T-helper 1 cell (primary cell): ENCODE measurements at places on chromosomes 3 and 15.

GRCh38 chr3:127788451-127788909 lies 33.8 kb downstream of the MGLL start:
- DNase-seq = no peak

- DNase-seq = no peak
Observed at GRCh38 chr3:66486202-66486601, 14.6 kb downstream of the LRIG1 start.

GRCh38 chr3:184832903-184833302 lies 20.9 kb downstream of the VPS8 start:
- DNase-seq = no peak

- DNase-seq = no peak
Observed at GRCh38 chr3:71543371-71544016, 40.0 kb downstream of the FOXP1 start.

DNA sequence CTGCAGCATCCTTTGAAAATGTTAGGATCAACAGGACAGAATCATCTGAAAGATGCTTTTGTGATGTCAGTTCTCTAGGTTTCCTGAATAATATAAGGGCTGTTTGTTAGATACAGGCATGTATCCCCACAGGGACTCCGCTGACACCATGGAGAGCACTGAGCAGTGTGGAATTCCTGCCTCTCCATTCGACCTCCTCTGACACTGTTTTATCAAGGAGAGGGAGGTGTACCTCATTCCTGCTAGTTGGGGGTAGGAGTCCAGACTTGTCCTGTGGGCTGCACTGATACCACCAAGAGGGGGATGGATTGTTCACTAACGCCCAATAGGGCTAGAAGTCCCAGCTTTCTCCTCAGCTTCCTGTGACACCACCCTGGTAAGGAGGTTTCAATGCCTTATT lies 46.6 kb downstream of the LARS2 start:
- DNase-seq = no peak

DNA sequence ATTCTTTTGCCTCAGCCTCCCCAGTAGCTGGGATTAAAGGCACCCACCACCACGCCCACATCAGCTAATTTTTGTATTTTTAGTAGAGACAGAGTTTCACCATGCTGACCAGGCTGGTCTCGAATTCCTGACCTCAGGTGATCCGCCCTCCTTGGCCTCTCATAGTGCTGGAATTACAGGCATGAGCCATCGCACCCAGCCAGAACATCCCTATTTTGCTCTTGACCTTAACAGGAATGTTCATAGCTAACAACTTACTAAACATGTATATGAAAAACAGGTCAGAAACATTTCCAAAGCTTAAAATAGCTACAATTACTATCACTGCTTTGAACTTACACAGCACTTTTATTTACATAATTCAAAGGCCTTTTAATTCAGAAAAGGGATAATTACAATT lies 33.7 kb downstream of the UQCC5 start:
- DNase-seq = no peak

GRCh38 chr15:85379403-85380131 lies 836 bp upstream of the AKAP13 start:
- peak; percentile 53 for DNase-seq

GRCh38 chr3:65385805-65386204 lies 652.9 kb downstream of the MAGI1 start:
- DNase-seq = no peak

DNA sequence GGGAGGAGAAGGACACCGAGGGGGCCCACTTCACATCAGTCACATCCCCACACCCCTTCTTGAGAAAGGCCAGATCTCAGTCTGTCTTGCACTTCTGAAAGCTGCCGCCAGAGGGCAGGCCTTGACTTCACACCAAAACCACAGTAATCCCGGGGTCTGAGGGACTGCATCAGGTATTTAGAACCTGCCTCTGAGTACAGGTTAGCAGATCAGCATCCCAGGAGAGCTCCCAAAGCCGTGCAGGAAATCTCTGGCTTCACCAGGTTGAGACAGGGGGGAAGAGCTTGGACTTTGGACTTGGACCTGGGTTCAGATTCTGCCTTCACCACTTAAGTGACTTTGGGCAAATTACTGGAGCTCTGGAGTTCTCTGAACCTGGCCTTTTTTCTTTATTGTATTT lies 50.3 kb downstream of the LHFPL4 start:
- peak; percentile 65 for DNase-seq

DNA sequence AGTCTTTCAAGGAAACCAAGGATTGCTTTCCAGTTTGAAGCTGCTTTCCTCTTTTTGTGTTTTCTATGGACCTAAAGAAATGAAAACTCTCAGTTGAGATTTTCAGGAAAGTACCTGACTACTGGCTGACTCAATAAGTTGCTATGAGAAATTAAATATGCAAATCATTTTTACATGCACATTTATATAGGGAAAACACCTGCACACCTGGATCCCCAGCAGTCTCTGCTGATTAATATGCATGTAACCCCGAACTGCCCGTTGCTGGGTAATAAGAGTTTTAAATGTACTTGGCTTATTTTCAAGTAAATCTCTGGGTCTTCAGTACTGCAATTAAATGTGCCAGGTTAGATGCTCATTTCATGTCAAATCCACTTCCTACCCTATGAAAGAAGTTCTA lies 77.2 kb downstream of the KBTBD8 start:
- DNase-seq = no peak

DNA sequence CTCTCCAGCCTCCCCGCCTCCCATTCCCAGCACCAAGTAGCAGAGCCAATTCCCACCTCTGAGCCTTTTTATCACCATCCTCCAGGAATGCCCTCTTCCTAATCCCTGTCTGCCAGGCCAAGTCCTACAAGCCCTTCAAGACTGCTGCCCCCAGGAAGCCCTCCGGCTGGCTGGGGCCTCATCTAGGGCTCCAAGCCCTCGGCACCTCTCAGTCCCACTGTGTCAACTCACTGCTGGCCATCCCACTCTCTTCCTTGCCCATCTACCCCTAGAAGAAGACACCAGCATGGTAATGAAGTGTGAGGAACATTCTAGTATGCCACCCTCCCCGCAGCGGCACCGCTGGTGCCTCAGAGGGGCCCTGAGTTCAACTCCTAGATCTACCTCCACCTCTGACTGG lies 10.0 kb upstream of the GRIP2 start:
- no peak for DNase-seq

DNA sequence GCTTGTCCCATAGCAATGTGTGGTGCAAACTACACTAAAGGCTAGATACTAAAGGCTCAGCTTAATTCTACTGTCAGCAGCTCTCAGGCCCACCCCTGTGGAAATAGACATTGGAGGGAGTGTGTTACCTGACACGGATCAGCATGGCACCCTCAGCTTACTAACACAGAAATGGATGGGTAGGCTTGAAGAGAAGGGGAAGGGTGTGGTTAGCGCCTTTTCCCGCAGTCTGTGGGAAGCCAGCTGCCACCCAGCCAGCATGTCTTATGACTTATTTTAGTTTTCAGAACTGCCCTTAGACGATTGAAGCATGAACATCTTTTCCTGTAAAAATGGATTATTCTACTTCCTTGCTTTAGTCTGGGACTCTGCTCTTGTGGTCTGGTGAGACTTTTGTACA lies 25.8 kb upstream of the ADPGK start:
- no peak for DNase-seq

- no peak for DNase-seq
Observed at GRCh38 chr3:150223558-150223957, 184.5 kb upstream of the TSC22D2 start.

- DNase-seq = no peak
Observed at GRCh38 chr3:122794483-122794778, 438 bp upstream of the SLC49A4 start.

DNA sequence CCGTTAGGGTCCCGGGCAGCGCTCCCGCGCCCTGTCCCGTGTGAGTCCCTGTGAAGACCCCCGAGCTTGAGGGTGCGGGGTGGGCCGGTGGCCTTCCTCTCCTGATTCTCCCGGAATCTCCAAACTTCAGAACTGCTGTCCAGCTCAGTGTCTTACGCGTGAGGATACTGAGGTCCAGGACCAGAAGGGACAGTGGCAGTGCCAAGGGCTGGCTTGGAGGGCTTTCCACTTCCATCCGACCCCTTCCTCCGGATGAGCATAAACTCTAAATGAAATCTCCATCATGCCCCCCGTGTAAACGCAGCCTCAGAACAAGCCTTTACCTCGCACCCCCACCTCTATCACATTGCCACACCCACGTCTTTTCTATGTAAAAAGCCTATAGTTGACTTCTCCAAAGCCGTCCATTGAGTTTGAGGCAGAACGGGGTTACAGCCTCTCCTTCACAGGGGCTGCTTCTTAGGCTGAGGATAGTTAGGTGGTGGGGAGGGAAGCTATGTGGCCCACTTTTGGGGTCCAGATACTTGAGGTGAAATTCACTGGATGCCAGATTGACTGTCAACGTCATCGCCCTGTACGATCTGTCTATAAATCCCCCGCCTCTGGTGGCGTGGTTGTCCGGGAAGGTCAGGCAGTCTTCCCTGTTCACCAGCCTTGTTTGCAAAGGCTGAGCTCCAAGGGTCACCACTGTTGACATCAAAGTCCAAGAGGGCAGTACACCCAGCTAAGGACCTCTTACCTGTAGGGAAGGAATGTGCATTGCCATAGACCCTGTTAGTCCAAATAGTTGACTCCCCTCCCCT lies 1.1 kb downstream of the EDEM1 start:
- peak; percentile 38 for DNase-seq

DNA sequence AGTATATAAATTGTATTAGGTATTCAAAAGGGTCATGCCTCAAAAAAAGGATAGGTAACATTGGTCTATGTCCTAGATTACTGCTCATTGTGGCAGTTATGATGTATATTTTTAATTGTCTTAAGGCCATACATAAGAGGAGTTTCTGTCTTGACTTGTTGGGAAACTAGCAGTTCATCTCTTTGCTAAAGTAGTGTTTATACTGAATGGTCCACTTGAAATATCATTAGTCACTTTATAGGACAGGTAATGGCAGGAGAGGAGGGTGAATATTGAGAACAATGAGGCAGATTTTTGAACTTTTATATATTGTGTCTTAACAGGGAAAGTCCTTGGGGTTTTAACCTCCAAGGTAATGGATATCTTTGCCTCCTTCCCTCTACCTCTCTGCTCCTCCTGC lies 58.4 kb downstream of the TP63 start:
- no peak for DNase-seq

DNA sequence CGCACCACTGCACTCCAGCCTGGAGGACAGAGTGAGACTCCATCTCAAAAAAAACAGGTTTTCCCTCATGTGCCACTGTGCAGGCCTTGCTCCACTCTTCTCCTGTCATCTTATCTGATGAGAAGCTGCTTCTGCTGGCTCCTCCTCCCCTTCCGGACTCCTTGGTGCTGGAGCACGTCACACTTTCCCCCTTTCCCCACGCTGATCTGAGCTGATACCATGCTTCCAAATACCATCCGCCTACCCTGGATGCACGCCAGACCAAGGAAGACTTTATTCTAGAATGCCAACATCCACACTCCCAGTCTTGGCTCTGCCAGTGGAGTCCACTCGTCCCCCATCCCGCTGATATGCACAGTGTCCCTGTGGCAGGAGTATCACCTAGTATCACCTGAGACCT lies 31.3 kb downstream of the HOMER2 start:
- no peak for DNase-seq

DNA sequence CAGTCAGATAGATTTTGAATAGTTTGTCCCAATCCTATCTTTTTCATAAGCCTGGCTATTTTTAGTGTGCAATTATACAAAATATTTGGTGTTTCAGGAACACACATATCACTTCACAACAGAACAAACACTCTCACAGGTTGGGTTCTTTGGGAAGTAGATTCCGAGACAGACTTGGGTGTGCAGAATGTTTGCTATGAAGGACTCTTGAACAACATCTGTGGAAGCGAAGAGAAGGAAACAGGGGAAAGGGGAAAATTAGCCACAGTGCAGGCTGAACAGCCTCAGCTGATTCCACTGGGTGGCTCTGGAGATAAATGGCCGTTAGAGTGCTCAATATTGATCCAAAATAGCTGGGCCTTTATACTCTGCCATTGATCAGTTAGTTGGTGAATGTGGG lies 61.8 kb downstream of the GUCA1C start:
- no peak for DNase-seq

DNA sequence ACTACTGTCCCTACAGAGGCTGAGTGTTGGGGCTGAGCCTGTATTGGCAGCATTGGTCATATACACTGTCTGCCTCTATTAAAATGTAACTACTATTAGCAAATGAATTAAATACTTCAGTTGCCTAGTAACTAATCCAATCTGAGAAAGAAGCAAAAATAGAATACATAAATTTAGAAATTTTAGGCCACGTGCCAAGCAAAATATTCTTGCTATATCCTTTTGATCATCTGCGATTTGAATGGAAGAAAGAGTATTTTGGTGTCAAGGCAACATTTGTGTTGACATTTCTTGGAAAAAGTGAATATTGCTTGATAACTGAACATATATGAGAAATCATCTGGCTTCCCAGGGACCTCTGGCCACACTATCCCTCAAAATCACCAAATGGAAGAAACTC lies 148.2 kb upstream of the TOPAZ1 start:
- no peak for DNase-seq

DNA sequence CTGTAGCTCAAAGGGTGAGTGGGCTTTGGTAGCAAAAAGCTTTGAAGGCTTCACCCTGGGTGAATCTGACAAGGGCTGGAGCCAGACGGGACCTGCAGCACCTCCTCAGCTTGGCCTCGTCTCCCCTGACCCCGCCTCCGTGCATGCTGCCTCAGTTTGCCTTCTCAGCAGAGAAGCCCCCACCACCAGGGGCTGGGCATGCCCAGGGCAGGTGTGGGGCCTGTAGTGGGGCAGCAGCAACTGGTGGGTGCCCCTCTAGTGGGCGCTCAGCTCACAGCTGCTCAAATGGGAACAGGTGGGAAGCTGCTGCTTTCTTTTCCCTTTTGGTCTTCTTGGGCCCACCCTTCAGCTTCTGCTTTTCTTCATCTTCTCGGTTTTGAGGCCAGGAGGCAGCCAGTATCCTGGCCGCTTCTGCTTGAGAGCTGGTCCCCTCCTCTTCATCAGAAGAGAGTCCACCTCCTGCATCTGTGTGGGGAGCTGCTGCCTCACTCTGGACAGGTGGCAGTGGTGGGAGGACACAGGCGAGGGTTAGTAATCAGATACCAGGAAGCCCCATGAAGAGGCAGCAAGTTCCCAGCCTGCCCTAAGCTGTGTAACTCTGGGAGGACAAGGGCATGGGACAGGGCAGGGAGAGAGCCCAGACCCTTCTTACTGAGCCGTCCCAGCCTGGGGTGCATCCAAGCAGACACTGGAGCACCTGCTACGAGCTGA lies 21.0 kb downstream of the TMEM43 start:
- no peak for DNase-seq

- DNase-seq = no peak
Observed at GRCh38 chr15:36961956-36962355, 138.4 kb downstream of the MEIS2 start.

- DNase-seq = no peak
Observed at GRCh38 chr3:8561370-8561769, 59.7 kb downstream of the LMCD1 start.

GRCh38 chr15:47603026-47603425 lies 114.3 kb upstream of the SEMA6D start:
- no peak for DNase-seq

- DNase-seq = no peak
Observed at GRCh38 chr3:28386049-28386448, 37.4 kb upstream of the AZI2 start.

DNA sequence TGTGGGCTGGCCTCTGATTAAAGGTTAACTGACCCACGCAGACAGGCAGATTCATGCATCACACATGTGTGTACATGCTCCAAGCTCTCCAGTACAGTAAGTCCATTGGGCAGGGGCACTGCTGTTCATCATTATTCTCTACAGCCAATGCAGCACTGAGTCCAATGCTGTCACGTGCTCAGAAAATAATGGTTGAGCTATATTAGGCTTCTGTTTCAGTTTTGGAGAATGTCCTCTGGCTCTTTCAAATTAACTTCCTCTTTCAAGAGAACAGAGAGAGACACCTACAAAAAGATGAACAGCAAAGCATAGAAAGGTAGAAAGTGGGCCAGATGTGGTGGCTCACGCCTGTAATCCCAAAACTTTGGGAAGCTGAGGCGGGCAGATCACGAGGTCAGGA lies 202.6 kb downstream of the MEX3B start:
- no peak for DNase-seq
